Hippocampal formation (tissue), 2 donors: ENCODE measurements at places on chromosomes 13 and 19.
A peak's percentile ranks its signal among the peaks of the same experiment; 100 is the strongest.

GRCh38 chr13:50512474-50513299 is 330.8 kb downstream of the DLEU7 start:
- DNase-seq, result peak; percentile 52

- DNase-seq, result no peak
Observed at GRCh38 chr13:43802511-43802910, 15.7 kb upstream of the ENOX1 start.

DNA sequence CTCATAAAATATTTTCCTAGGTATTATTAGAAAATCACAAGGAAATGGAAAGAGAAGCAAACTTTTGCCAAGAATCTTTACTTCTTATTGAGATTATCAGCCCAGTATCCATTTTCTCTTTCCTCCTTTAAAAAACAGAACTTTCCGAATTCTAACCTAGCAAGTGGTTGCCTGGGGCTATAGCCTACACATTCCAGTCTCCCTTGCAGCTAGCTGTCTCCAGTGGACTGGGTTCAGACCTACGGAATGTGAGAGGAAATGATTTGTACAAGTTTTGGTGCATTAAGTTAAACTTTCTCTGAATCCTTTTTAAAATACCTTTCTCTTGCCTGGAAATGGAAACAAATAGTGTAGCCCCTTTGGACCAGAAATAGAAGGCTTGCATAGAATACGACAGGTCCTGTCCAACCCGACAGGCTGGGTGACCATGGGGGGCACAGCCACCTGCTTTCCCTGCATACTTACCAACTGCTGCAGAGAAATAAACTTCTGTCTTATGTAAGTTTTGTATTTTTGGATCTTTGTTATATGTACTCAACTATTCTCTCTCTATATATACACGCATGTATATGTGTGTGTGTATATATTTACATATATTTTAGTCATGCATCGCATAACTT is 185.9 kb downstream of the NALCN start:
- DNase-seq, result no peak

GRCh38 chr13:94056362-94056990 is 423.0 kb downstream of the DCT start:
- no peak for DNase-seq

DNA sequence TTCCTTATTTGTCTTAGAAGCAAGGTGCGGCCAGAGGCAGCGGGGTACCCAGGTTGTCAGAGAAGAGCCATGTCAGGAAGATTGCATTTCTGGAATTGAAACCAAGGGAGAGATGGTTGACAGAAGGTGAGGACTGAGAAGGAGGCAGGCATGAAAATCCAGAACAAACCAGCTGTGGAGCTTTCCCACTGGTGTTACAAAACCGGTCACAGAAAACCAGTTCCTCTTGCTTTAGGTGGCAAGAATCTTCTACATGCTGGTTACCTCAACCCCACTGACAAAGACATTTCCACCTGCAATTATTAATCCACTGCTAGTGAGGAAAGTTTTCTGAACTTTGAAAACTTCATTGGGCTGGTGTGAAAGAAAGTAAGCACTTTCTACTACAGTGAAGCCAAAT is 64.0 kb upstream of the MED4 start:
- no peak for DNase-seq

- no peak for DNase-seq
Observed at GRCh38 chr13:31045286-31046081, 113.0 kb downstream of the TEX26 start.

GRCh38 chr13:59975807-59976435 is 187.8 kb downstream of the DIAPH3 start:
- no peak for DNase-seq

DNA sequence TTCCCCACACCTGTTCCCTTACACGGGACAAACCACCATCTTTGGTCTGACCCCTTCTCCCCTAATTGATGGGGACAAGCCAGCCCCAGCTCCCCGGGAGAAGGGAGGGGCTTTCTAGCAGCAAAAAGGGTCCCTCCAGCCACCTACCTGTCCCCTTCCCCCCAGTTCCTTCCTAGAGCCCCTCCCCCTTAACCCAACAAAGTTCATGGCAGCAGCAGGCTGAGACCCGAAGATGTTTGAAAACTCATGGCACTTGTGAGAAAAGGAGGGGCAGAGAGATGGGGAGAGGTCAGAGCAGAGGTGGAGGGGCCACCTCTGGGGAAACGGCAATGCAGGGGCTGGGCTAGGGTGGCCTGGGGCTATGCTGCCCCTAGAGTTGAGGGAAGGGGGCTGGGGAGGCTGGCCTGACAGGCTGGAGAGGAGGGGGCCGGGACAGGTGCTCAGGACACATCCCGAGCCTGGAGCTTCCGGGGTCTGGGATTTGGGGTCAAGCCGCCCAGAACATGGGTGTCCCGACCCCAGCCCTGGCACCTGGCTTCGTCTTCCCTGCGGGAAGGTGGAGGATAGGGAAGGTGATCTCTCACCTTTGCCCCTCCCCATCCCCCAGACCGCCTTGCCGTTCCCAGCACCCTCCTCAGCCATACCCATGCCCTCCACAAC is 12.5 kb upstream of the ASF1B start:
- no peak for DNase-seq

DNA sequence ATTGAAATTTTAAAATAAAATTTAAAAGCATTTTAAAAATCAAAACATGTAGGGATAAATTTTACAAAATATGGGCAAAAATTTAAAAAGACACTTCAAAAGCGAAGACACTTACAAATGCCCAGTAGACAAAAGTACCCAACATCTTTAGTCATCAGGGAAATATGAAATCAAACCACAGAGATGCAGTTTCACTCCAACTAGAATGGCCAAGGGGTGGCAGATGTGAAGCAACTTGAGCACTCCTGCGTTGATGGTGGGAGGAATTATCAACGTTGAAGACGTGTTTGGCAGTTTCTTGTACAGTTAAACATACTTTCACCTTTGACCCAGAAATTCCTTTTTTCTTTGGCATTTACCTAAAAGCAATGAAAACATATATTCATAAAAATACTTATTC is 518.0 kb upstream of the SGCG start:
- no peak for DNase-seq

DNA sequence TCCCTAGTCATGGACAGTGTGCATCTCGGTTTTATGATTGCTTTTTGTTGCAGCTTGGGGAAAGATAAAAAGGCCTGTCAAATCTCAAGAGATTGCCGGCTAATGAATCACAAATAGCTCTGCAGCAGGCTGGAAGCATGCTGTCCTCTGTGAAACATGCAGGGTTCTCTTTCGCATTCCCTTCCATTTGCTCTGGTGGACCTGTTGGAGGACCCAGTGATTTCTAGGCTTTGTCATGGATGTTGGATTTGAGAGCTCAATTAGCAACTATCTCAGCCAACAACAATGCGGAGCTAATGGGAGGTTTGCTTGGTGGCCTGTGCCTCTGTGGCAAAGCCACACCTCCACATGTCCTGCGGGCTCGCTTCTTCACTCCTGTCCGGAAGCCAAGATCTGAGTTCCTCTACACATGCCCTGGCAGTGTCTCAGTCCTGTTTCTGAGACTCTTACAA is 418.1 kb upstream of the ARGLU1 start:
- DNase-seq, result no peak

GRCh38 chr13:23703246-23703860 is 133.1 kb downstream of the TNFRSF19 start:
- DNase-seq, result no peak

- DNase-seq, result peak; percentile 50
Observed at GRCh38 chr19:41887711-41888382, 4.9 kb downstream of the ARHGEF1 start.

- DNase-seq, result peak; percentile 9
Observed at GRCh38 chr19:29285878-29286277, 72.9 kb upstream of the UQCRFS1 start.

GRCh38 chr19:38834104-38834490 is 2.5 kb upstream of the ECH1 start:
- no peak for DNase-seq

GRCh38 chr19:5628919-5629481 is 6.1 kb downstream of the SAFB start:
- no peak for DNase-seq
